Omental fat pad (tissue), 4 donors: ENCODE measurements at places on chromosomes 3 and 15.

- no peak for DNase-seq
Observed at GRCh38 chr3:102715030-102715697, 280.3 kb downstream of the ZPLD1 start.

- no peak for DNase-seq
Observed at GRCh38 chr3:184785890-184786279, 26.1 kb upstream of the VPS8 start.

GRCh38 chr3:14455571-14456317 lies 53.3 kb downstream of the SLC6A6 start:
- no peak for DNase-seq

GRCh38 chr3:78986416-78987101 lies 781.2 kb downstream of the ROBO1 start:
- no peak for DNase-seq

- no peak for DNase-seq
Observed at GRCh38 chr15:89340573-89340972, 5.9 kb upstream of the POLG start.

DNA sequence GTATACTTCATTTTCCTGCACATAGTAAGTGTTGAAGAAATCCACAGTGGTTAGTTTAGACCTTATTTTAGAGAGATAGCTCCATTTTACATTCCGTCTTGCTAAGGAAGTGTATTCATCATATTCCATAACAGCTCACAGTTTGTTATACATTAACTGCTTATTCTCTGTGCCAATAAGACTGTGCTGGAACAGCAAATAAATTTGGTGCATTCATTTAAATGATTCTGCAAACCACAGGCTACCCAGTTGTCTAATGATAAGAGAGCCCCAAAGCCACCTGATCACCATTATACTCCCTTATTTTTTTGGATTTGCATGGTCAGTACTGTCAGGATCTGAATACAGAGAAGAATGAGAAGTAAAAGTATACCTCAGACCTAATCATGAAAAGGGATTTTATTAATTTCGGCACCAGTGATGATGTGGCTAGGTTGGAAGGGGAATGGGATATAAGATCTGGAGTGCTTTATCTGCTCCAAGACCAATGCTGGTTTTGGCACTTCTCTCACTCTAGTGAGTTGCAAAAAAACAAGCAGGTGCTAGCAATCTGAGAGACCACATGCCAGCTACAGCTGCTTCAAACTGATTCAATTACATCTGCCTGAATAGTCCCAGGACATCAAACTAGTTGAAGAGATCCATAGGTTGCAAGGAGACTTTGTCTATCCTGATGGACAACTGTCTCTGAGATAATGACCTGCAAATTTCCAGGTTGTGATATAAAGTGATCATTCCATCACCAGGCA lies 254.8 kb downstream of the ZBTB20 start:
- no peak for DNase-seq

DNA sequence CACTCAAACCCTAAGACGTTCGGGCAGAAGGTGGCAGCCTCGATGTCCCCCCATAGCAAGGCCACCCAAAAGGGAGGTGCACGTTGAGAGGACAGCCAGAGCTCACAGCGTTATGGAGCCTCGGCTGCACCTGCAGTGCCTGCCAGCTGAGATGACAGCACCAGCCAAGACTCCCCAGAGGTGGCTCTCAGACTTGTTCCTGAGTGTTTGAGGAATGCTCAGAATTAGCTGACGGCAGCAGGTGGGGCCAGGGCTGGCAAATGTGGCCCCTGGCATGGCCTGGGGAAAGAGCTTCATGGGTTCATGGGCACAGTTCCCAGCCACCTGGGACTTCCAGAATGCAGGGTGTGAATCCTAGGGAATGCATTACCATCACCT lies 177.8 kb downstream of the KLF13 start:
- DNase-seq: no peak

GRCh38 chr3:182516597-182517336 lies 276.5 kb upstream of the ATP11B start:
- DNase-seq: no peak

- DNase-seq: no peak
Observed at GRCh38 chr15:54159012-54159411, 180.8 kb downstream of the UNC13C start.

GRCh38 chr3:8959668-8960067 lies 3.6 kb downstream of the RAD18 start:
- no peak for DNase-seq

GRCh38 chr15:80503319-80503952 lies 99.3 kb downstream of the ARNT2 start:
- no peak for DNase-seq

DNA sequence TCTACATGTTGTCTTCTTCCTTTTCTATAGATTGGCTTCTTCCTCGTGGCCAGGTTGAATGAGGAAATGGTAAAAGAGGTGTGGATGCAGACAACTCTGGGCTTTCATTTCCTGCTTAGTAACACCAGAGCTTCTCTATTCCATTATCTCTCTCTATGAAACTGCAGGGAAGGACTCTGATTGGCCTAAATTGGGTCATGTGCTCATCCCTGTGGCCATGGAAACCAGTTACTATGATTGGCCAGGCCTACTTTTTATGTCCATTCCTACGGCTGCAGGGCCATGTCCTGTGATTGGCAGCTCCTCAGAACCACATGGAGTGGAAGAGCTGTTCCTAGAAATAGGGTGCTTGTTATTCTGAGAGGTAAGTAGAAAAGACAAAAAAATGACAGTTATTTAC lies 486.9 kb upstream of the ADAMTS9 start:
- DNase-seq: no peak

DNA sequence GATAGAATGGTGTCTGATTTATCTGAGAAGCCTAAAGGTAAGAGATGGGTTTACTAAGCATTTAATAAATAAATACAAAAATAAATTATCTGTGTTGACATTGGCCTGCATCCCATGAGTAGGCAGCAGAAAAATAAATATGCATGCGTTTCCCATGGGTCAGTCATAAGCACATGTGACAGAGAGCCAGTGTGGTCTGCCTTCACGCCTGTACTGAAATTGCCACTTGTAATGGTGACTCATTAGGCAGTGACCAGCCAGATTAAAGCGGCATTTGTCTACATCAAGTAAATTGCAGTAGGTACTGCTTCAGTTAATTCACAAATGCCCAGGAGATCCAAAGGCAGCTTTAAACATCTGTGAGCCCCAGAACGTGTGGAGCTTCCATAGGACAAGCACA lies 399.6 kb downstream of the NAALADL2 start:
- no peak for DNase-seq

DNA sequence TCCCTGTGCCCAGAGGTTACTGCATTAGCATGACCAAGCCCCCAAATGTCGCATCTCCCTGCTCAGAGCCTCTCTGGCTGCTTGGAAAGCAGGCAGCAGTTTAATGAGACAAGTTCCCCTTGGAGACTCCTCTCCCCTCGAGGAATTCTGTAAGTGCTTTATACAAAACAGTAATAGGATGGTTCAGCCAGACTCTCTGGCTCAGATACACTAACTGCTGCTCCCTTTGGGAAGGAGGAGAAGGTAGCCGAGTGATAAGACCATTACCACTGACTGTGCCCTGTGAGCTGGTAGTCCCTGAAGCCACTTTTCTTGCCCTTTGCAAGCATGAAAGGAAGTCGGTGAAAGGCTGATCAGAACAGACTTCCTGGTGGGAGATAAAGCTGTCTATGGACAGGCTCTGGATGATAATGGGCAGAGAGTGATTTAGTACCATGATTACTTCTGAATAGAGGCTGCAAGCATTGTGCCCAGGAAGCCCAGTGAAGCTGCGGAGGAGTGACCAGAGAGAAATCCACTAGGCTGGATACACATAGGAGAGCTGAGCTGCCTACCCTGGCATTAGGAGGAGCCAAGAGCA lies 100.8 kb downstream of the SEMA6D start:
- no peak for DNase-seq
